GOT3 (cell line): ENCODE measurements at places on chromosomes 7 and 10.
A peak's percentile ranks its signal among the peaks of the same experiment; 100 is the strongest.

GRCh38 chr7:139099172-139099947, 10.2 kb downstream of the ZC3HAV1 start:
- DNase-seq: no peak

DNA sequence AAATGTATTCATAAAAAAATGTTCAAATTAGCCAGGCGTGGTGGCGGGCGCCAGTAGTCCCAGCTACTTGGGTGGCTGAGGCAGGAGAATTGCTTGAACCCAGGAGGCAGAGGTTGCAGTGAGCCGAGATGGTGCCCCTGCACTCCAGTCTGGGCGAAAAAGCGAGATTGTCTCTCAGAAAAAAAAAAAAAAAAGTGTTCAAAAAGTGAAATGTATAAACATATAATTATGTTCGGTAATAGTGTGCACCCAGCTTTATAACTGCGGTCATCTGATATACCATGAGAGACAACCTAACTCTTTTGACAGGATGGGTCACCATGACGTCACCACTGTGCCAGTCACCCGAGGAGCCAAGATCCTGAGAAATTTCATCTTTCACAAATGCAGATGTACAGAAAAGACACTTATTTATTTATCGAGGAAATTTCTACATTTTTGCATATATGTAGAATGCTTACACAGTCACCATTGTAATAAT, 594 bp upstream of the RP9 start:
- DNase-seq: no peak

GRCh38 chr10:20615395-20615794, 281.7 kb downstream of the NEBL start:
- DNase-seq: no peak

- no peak for DNase-seq
These were observed 14.3 kb upstream of the ZMIZ1 start for GRCh38 chr10:79054203-79055099.

DNA sequence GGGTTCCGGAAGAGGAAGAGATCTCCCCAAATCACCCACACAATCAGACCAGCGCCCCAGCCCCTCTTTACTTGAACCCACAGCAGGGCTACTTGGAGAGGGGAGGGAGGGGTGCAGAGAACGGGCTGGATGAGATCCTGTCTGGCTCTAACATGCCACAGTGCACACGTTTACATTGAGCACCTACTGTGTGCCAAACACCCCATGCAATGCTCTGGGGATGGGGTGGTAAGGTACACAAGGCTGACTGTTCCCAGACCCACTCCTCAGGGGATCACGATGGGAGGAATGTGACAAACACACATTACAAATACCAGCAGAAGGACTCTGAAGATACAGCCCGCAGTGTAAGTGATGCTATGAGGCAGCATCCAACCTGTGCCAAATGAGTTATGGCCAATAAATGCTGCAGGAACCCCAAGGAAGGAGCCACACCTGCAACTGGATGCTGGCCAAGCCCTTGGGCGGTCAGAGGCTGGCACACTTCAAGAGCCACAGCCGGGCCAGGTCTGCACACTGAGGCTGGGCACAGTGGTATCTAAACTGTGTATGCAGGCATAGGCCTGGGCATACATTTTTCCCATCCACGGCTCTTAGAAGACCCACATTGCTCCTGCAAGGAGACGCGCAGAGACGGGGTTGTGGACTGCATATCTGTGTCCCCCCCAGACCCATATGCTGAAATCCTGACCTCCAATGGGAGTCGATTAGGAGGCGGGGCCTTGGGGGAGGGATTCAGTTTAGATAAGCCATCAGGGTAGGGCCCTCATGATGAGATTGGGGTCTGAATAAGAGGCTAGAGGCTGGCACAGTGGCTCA, 6.4 kb downstream of the SPOCK2 start:
- DNase-seq: no peak

- no peak for DNase-seq
These were observed 23.5 kb upstream of the PRF1 start for GRCh38 chr10:70626056-70626455.

GRCh38 chr7:98617051-98617959, at the start of gene NPTX2:
Gene NPTX2 (plus strand): TSS chr7:98617285. CDS start chr7:98617462, 177 bp downstream.
- DNase-seq: peak; percentile 47
